ENCODE measurements at places on chromosomes 2 and 18.
A peak's percentile ranks its signal among the peaks of the same experiment; 100 is the strongest.

- no peak for DNase-seq
These were observed 4.6 kb upstream of the SDC1 start for GRCh38 chr2:20229322-20230113.

DNA sequence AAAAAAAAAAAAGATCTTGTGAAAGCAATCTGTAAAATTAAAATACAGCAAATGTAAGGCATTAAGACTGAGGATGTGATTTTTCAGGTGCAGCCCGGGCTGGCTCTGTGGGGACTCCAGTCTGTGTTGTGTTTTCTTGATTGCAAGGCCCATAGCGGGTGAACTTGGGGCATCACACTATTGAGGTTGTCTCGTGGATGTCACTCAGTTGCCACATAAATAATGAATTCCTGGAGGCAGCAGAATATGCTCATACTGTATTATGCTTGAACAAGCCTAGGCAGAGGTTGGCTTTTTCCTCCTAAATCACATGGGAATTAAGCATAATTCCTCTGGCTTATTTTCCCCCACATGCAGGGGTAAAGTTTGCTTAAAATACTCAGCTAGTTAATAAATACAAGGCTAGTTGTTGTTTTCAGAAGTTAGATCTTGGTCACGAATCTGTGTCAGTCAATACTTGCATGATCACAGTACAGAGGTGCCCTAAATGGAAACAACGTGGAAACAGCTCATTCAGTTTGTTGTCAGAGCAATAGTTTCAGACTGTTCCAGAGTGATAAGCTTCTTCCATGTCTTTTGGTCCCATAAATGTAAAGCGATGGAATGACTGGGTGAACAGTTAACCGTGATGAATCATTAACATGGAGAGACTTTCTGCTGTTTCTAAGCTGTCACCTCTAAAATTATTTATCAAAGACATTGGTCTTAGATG lies 16.4 kb downstream of the GEMIN6 start:
- DNase-seq, result no peak

- DNase-seq, result no peak
These were observed 316.9 kb downstream of the CDH2 start for GRCh38 chr18:27860011-27860410.

DNA sequence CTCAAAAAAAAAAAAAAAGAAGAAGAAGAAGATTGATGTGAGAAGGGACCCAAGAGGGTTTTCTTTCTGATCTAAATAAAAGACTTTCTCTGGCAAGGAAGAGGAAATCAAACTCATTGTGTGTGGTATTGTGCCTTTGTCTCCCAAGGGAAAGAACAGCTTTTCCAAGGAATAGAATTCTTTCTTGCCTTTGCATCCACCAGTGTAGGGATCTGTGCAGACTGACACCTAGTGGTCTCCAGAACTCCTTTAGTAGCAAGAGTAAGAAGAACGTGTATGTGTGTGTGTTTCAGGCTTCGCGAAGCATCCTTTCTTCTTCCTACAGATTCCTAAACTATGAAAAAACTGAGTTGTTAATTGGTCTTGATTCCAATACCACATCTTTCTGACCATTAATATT lies 33.5 kb upstream of the CRIM1 start:
- no peak for DNase-seq

DNA sequence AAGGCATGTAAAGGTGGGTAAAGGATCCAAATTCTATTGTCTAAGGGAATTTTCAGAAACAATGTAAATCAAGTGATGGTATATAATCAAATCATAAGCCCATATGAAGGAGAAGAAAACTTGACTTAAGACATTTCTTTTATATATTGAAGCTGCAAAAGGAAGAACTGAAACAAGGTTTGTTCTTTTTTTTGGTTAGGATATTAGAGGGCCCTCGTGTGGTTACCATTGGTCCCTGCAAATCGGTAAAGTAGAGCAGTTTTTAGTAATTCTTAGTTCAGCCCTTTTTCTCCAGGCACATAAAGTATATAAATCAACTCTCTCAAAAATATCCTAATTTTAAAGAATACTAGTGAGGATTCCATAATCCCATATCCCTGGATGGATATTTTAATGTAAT lies 105.6 kb upstream of the STK17B start:
- DNase-seq, result no peak

GRCh38 chr2:241877989-241878970 lies 8.8 kb downstream of the RTP5 start:
- peak; percentile 62 for DNase-seq

GRCh38 chr18:31795747-31796146 lies 35.1 kb upstream of the SLC25A52 start:
- no peak for DNase-seq

GRCh38 chr2:85353876-85354285 lies 447 bp downstream of the RETSAT start:
- DNase-seq, result no peak

- no peak for DNase-seq
These were observed 52.3 kb downstream of the DIS3L2 start for GRCh38 chr2:232013701-232014353.

DNA sequence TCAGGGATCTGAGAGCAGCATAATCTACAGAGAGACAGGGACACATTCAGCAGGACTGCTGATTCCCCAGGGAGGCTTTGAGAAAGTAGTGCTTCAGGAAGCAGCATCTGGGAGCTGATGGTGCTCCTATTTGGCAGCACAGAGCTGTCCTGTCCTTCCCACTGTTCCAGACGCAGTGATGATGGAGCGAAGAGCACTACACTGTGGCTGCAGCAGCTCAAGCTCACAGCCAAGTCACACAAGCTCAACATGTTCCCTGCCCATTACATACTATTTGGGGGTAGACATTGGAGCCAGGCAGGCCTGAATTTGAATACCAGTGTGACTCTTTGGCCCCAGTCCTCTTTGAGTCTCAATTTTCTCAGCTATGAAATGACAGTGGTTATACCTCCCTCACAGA lies 15.2 kb upstream of the GALM start:
- DNase-seq, result no peak

DNA sequence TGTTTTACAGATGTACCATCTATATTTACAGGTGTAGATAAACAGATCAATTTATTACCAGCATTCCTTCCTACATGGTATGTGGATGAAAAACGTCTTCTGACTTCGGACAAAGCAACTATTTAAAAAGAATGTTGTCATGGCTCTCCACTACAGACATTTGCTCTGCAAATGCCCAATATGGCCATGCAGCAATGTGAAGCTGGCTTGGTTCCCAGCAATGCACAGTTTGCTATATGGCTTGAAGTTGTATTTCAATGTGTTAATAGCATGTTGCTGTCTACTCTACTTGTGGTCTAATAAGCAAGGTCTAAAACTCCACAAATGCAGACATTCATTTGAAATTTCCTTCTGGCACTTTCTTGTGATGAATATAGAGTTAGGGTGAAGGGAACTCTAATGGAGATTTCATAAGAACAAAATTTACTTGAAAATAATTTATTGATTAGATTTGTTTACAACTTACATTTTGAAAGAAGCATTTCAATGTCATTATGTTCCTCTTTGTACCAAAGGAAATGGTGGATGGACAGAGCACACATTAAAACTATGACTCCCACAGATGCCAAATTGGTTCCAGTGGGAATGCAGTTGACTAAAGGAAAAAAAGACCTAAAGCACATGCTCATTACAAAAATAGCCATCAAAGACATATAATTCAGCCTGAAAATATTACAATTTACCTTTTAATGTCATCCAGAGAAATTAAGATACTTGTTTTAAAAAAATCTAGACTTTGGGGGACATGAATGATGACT lies 234.0 kb downstream of the DYM start:
- no peak for DNase-seq

DNA sequence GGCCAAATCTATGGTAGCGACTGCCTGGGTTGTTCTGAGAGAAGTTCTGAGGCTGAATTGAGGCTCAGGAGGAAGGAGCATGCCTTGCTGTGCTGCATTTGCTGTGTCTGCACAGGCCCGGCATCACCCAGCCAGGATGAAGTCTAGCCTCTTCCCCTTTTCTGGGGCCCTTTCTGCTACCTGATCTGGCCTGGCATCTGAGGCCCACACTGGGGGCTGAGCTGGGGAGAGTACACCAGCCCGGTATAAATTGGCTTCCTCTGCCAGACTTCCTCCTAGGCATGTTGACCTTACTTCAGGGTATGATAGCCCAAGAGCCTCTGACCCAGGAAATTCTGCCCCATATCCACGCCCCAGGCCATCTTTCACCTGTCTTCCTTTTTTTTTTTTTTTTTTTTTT lies 30.0 kb downstream of the MRPL35 start:
- DNase-seq, result no peak

- no peak for DNase-seq
These were observed 287.4 kb downstream of the PRKCE start for GRCh38 chr2:45938649-45939511.

- DNase-seq, result no peak
These were observed 20.1 kb upstream of the MGAT5 start for GRCh38 chr2:134233728-134234136.

DNA sequence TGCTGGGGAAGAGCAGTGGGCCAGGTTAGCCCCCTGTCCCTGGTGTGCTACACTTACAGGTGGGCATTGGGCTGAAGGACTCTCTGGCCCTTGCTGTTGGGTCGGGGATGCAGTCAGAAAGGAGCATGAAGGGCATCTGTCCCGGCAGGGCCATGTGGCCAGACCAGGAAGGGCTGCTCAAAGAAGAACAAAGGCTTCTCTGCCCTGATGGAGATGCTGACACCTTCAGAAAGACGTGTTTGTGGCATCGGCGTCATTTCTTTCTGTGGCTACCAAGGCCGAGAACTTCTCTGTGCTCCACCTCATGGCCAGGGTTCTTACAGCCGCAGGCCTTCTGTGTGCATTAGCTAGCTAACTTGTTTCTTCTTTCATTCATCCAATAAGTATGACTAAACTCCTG lies 239.1 kb downstream of the FAM210A start:
- DNase-seq, result no peak

DNA sequence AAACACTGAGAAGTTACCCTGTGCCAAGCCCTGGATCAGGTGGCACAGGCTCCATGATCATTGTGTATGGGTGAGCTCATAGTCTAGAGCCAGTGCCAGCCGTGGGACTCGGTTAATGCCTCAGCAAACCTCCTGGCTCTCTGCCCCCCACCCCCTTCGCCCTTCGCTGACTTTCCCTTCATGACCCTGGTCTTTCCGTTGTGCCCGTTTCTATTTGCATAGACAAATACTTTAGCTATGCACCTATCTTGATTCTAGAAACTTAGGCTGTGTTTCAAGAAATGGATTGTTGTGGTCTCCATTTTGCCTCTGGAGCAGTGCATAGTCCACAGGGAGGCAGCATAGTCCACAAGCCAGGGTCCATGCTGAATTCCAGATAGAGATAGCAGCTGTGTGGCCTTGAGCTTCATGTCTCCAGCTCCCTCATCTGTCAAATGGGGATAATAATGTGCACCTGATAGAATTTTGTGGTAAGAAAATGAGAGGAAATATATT lies 44.8 kb upstream of the KDM3A start:
- no peak for DNase-seq

DNA sequence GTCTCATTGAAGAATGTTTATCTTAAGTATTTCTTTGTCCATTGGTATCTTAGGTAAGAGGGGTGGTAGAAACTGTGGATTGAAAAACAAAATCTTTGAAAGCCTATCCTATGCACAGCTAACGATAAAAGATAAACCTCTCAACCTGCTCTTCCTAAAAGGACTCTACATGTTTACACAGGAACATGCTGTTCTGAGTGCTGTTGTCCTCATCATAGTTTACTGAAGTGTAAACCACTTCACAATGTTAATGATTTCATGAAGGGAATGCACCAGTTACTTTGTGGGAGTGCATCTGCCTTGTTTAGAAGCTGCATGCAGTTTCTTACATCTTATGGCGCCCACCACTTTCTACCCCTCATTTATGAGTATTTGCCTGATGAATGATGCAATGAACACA lies 1.2 kb downstream of the ACMSD start:
- DNase-seq, result no peak

DNA sequence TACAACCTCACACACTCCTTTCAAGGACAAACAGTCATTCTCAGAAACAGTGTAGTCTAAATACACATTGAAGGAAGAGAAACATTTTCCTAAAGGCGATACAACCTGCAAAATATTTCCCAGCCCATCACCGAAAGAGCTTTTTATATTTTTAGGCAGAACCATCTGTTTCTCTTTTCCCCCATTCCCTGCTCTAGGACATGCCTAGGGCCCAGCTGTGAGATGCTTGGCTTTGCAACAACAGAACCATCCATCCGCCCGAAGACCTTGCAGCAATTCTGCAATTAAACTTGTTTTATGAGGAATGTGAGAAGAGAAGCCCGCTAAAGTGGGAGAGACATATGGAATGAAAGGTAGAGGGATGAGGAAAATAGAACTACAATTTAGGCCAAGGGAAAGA lies 105.6 kb upstream of the RFX8 start:
- DNase-seq, result no peak

DNA sequence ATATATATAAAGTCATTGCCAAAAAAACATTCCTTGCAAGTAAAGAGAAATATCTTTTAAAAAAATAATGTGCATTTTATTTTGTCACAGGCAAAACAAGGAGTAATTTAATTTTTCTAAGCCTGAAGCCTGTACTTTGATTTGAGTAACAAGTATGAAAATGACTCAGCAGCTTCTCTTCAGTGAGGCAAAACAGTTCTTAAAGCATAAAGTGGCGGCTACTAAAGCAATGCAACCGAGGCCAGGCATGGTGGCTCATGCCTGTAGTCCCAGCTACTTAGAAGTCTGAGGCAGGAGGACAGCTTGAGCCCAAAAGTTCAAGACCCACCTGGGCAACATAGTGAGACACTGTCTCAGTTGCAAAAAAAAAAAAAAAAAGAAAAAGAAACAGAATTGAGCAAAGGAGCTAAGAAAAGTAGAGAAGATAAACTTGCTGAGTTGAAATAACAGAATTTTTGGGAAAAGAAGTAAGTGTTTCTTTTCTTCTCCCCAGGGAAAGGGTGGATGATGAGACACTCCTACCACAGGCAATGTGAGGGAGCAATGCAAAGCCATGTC lies 29.6 kb downstream of the DOK1 start:
- DNase-seq, result no peak

DNA sequence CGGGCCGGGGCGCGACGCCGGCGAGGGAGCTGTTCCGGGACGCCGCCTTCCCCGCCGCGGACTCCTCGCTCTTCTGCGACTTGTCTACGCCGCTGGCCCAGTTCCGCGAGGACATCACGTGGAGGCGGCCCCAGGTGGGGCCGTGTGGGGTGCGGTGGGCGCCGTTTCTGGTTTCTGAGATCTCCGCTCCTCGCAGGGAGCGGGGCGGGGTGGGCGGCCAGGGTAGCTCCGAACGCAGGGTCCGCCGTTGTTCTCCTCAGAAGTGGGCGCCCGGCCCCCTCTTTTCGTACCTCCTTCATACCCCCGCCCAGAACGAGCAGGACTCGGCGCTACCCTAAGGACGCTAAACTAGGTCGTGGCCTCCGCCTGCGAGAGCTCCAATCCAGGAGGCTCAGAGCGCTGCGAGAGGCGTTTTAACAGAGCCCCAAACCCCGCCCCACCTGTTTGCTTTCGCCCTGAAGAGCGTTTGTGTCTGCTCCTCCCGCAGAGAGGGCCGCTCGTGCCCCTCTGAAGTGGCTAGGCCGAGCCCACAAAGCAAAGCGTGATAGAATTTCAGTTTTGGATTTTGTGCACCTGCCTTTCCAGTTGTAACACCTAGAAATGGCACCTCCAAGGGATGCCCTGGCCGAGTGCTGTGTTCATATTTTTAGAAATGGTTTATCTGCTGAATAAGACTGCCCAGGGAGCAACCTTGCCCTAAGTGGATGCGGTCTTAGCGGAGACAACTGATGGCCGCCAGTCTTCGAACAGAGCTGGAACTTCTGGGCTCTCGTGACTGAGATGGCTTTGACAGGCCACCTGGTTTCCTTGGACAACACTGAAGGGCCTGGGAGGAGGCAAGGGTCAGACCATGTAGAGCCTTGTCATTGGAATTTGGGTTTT lies 626 bp downstream of the CAPN10 start:
- DNase-seq, result no peak
